CD4-positive, alpha-beta T cell treated with Interferon gamma for 1 hour (primary cell): ENCODE measurements at places on chromosomes 13 and 19.

DNA sequence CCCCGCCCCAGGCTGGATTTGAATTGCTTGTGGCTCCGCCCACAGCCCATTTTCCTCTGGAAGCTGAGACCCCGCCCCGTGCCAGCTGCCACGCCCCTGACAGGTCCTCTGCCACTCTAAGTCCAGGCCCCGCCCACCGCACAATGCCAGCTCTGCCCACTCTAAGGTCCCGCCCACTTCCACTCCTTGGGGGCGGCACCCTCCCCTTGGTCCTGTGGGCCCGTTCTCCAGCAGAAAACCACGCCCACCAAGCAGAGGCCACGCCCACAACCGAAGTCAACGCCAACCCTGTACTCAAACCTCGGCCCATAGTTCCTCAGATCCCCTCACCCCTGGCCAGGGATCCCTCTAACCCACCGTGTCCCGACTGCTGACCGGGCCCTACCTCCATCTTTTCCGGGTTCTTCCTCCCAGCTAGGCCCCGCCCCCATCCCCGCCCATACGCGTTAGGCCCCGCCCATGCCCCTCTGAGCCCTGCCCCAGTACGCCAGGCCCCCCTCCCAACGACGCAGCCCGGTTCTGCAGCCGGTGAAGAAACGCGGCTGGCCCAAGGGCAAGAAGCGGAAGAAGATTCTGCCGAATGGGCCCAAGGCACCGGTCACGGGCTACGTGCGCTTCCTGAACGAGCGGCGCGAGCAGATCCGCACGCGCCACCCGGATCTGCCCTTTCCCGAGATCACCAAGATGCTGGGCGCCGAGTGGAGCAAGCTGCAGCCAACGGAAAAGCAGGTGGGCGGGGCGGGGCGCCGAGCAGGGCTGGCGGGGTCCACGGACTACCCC lies 1.3 kb downstream of the HMG20B start:
- peak; percentile 91 for DNase-seq

GRCh38 chr13:43315522-43315921 lies 292.1 kb downstream of the DNAJC15 start:
- DNase-seq: no peak

DNA sequence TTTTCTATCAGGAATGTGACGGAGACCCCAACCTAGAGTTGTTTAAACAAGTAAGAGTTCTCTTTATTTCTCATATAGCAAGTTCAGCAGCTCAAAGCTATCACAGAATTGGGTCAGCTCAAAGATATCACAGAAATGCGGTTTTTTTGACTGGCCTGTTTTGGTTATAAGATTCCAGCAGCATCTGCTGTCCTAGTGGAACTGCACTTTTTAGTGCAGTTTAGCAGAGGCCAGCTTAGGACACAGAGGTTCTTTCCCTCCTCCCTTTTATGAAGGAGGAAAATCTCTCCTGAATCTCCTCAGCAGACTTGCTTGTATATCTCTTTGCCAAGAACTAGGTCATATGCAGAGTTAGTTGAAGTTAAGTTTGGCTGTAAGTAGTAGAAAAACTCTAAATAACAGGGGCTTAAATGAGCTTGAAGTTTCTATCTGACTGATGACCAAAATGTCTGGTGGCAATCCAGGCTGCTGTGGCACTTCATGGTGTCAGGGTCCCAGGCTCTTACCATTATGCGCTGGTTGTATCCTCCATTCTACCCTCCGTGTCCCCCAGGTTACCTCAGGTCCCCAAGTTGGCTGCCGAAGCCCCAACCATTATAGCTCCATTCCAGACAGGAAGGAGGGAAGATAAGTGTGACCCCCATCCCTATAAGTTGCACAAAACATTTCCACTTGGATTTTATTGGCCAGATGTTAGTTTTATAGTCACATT lies 6.6 kb downstream of the PPP2R1A start:
- DNase-seq: no peak

DNA sequence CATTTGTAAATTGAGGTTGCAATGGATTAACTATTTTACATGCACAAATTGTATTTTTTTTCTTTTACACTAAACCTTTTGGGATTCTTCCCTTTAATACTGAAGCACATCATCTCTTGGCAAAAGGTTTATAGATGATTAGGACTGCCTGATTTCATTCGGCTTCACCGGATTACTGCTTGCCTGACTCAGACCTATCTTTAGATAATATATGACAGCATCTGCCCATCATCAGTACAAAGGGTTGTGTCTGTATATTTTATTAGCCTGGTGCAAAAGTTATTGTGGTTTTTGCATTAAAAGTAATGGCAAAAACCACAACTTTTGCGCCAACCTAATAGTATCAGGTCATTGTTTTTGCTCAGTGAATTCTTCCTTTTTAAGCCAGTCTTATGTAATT lies 316.2 kb upstream of the HTR2A start:
- no peak for DNase-seq

DNA sequence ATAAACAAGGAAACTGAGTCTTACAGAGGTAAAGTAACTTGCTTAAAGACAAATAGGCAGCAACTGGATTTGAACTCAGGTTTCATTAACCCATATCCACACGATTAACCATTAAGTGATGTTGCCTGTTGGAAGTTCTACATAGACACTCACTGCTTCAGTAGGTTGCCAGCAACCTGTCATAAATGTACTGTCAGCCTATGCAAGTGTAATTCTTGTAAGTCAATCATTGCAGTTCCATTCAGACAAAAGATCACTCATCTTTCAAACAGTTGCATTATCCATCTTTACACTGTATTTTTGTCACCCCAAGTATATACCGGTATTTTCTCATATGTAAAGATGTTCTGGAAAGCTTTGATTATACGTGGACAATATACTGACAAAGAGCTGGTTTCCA lies 676.9 kb upstream of the PCDH20 start:
- no peak for DNase-seq

GRCh38 chr13:24503379-24503696 lies 9.2 kb downstream of the PARP4 start:
- no peak for DNase-seq
